Vagina (tissue), 2 donors: ENCODE measurements at places on chromosomes 7 and 10. TPM values are rescaled to one million over a fixed set of nuclear protein-coding genes. Genes with fewer than 3 reads are reported as not detected.
A peak's percentile ranks its signal among the peaks of the same experiment; 100 is the strongest.

GRCh38 chr7:99625961-99626360 is 9.2 kb downstream of the ZSCAN25 start:
- H3K4me3 ChIP-seq: no peak overlapping the region
- H3K4me1 ChIP-seq: peaks cover 7% of the 10 kb centered on the region
- no peak for DNase-seq
- H3K27me3 ChIP-seq: no peaks in the 10 kb centered on the region
- H3K27ac ChIP-seq: no peak overlapping the region

Gene CXCL12
- 112 TPM for total RNA-seq

Gene FEZF1
- total RNA-seq: not detected

- no peak for DNase-seq
- peaks cover 8% of the 10 kb centered on the region for H3K4me1 ChIP-seq
- H3K36me3 ChIP-seq: no peaks in the 10 kb centered on the region
- no peaks in the 10 kb centered on the region for H3K27me3 ChIP-seq
- H3K27ac ChIP-seq: peak overlapping the region; percentile 41
- no peak overlapping the region for H3K4me3 ChIP-seq
These were observed 55.5 kb upstream of the LOXL4 start for GRCh38 chr10:98323221-98324164.

GRCh38 chr10:110493832-110494426 is 3.8 kb upstream of the DUSP5 start:
- H3K27ac ChIP-seq: no peak overlapping the region
- no peak overlapping the region for H3K4me3 ChIP-seq
- DNase-seq: no peak
- no peaks in the 10 kb centered on the region for H3K36me3 ChIP-seq

- no peak overlapping the region for H3K4me3 ChIP-seq
- DNase-seq: no peak
- no peaks in the 10 kb centered on the region for H3K27me3 ChIP-seq
- H3K27ac ChIP-seq: peak overlapping the region; percentile 78
- H3K4me1 ChIP-seq: peaks cover 23% of the 10 kb centered on the region
These were observed 16.0 kb downstream of the MXI1 start for GRCh38 chr10:110223298-110223925.

- H3K27me3 ChIP-seq: no peaks in the 10 kb centered on the region
- no peak for DNase-seq
- no peaks in the 10 kb centered on the region for H3K4me1 ChIP-seq
- no peaks in the 10 kb centered on the region for H3K36me3 ChIP-seq
- no peak overlapping the region for H3K27ac ChIP-seq
These were observed 20.9 kb upstream of the CYP51A1 start for GRCh38 chr7:92155108-92155739.

DNA sequence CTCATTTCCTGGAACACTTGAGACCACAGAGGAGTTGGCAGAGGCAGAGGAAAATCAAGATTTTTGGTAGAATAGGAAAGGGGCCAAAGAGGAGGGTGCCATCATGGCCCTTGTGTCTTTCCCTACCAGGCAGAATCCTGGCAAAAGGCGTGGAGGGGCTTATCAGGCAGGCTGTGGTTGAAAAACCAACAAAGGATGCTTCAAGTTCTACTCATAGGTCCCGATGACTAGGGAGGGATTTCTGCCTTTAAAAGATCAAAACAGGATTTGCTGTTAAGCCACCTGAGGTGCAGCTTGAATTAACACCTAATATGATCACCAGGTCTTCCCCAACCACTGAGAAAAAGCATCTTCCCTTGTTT is 45.7 kb downstream of the BPGM start:
- peak overlapping the region; percentile 64 for H3K27ac ChIP-seq
- no peaks in the 10 kb centered on the region for H3K36me3 ChIP-seq
- H3K4me3 ChIP-seq: no peak overlapping the region
- H3K27me3 ChIP-seq: no peaks in the 10 kb centered on the region
- no peak for DNase-seq

GRCh38 chr10:132111121-132111731 is 45.5 kb downstream of the JAKMIP3 start:
- no peak overlapping the region for H3K27ac ChIP-seq
- H3K4me3 ChIP-seq: no peak overlapping the region
- no peak for DNase-seq
- no peaks in the 10 kb centered on the region for H3K27me3 ChIP-seq
- H3K36me3 ChIP-seq: no peaks in the 10 kb centered on the region
- no peaks in the 10 kb centered on the region for H3K4me1 ChIP-seq

GRCh38 chr7:27123007-27123476 is 7.5 kb downstream of the HOXA4 start:
- H3K4me1 ChIP-seq: no peaks in the 10 kb centered on the region
- H3K27me3 ChIP-seq: no peaks in the 10 kb centered on the region
- no peak for DNase-seq
- H3K4me3 ChIP-seq: no peak overlapping the region
- H3K36me3 ChIP-seq: no peaks in the 10 kb centered on the region
- no peak overlapping the region for H3K27ac ChIP-seq
